ENCODE measurements at places on chromosomes 13 and 19. TPM values are rescaled to one million over a fixed set of nuclear protein-coding genes. Genes with fewer than 3 reads are reported as not detected.

Gene DHRS12
- total RNA-seq, result 3.0 TPM

Gene GPC5
- total RNA-seq, result under 0.01 TPM

Gene PSG5
- not detected for total RNA-seq

Gene SRRM5
- not detected for total RNA-seq

Gene ERICH6B
- total RNA-seq, result not detected

Gene RNF17
- not detected for total RNA-seq

Gene CYP4F2
- not detected for total RNA-seq

Gene PRTN3
- total RNA-seq, result not detected

Gene CALR3
- total RNA-seq, result not detected

Gene SLC5A5
- total RNA-seq, result not detected

Gene CGB1
- total RNA-seq, result not detected

Gene ZNF350
- 9.0 TPM for total RNA-seq

Gene MBD3L3
- not detected for total RNA-seq

Gene NALCN
- 10.5 TPM for total RNA-seq

Gene GRIK5
- 2.3 TPM for total RNA-seq

Data from epithelial cell of umbilical artery (primary cell).